ENCODE measurements at places on chromosomes 5 and 9. TPM values are rescaled to one million over a fixed set of nuclear protein-coding genes. Genes with fewer than 3 reads are reported as not detected.

The ORM2 gene
- total RNA-seq: not detected

GRCh38 chr9:91949946-91950664 is at the start of gene ROR2:
Gene ROR2 (minus strand): TSS chr9:91950228.
- DNase-seq: peak; percentile 32

GRCh38 chr5:169195601-169196000 is 105.3 kb downstream of the SLIT3 start:
- DNase-seq: no peak

GRCh38 chr9:132411091-132411508 is 1.1 kb downstream of the CFAP77 start:
- peak; percentile 38 for DNase-seq

- no peak for DNase-seq
These were observed 8.8 kb upstream of the WDR36 start for GRCh38 chr5:111083323-111083722.

DNA sequence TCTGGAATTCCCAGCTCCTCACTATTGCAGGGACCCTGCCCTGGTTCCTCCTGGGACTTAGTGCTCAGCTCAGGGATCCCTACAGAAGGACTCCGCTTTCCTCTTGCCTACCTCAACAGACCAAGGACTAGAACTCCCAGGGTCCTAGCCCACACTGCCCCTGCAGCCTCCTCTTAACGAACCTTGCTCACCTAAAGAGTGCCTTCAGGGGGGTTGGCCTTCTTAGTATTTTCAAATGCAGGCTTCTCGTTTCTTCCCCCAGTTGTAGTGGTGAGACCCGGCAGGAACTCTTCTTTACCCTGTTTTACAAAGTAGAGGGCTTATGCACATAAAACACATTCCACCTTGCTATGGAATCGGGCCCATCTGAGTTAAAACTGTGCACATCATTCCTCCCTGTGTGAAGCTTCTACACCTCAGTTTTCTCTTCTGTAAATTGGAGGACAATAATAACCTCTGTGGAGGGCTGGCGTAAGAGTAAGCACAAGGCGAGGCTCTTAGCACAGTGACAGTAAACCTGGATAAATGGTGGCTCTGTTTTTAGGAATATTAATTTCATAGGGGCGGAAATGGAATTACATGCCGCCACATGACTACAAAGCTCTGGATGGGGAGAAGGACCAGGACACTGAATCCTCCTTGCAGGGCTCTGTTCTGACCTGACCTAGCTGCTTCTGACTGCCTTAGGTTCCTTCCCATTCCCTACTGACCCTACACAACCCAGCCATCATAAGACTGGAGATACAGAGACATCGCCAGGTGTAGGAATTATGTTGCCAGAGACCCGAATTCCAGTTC is 3.8 kb upstream of the HAND1 start:
- DNase-seq: no peak

DNA sequence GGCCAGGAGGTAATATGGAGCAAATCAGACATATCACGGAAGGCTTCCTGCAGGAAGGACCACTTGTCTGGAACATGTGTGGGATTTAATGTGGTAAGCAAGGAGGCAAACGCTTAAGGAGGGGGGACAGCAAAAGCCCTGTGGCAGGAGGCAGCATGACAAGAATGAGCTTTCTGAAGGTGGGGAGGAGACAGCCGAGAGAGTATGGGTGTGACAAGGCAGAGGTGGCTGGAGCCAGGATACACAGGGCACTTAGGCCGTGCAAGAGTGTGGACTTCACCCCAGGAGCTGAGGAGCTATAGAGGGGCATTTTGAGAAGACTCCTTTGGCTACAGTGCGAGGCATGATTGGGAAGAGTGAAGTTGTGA is 14.4 kb upstream of the S1PR3 start:
- DNase-seq: no peak
